HepG2 (cell line): ENCODE measurements at places on chromosomes 2 and 18.

DNA sequence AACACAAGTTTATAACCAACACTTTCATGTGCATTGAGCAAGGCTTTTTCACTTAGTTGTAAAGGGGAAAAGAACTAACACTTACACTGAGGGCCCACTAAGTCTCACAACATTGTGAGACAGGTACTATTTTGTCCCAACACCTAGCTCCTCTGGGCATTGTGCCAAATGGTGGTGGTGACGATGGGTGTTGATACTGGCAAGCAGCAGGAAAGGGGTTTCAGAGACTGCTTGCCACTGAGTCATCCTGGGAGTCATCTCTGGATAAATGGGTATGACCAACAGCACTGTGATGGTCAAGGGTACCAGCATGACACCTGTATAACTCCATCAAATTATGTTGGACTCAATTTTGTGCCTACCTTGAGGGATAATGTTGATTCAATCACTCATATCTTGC is 138.8 kb upstream of the ITGA6 start:
- no peak for DNase-seq

DNA sequence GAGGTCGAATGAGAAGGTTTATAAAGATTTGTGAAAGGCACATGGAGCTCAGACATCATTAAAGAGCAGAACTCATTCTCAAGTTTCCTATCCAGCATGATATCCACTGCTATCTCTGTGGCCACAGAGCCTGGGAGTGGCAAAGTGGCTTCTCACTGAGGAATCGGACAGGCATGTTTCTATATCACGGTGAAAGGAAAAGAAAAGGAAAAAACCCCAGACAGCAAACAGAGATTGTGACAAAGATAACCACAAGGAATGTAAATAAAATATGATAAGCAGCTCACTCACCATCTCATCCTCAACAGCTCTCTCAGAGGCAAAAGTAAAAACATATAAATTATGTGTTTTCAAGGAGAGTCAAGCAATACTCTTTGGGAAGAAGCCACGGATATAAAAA is 2.5 kb downstream of the PID1 start:
- DNase-seq: no peak

DNA sequence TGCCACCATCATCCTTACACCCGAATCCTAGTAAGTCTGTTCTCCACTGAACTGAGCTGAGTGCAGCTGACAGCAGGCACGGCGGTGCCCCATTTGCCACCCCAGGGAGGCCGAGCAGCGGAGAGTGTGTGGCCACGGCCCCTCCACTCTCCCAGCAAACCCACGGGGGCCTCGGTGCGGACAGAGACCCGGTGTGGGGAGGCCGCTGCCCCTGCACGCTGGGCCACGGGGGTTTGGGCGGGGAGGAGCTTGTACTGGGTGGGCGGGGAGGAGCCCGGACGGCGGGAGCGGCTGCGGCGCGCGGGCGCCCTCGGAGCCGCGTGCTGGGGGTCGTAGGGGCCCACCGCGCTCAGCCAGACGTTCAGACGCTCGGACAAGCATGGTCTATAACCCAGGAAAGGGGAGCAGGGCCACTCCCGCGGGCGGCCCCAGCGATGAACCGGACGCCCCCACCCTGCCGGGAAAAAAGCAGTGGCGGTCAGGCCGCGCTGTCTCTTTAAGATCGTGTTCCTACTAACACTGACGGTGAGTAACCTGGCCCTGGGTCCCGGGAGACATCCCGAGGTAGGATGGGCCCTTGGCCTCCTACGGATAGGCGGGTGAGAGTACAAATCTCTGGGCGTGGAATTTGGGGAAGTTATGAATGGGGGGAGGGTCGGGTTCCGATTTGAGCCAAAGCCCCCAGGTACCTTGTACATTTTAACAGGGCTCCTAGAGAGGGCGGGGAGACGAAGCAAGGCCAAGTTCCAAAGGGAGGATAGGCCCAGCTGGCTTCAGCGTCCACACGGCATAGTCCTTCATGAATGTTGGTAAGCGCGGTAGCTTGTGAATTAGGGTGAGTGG is at the start of gene ITPRIPL1:
Gene ITPRIPL1, plus strand, starts transcription at position 277 of the 843 bp plus-strand sequence. Its CDS starts 523 bp downstream, at position 800.
- DNase-seq: peak; percentile 26

DNA sequence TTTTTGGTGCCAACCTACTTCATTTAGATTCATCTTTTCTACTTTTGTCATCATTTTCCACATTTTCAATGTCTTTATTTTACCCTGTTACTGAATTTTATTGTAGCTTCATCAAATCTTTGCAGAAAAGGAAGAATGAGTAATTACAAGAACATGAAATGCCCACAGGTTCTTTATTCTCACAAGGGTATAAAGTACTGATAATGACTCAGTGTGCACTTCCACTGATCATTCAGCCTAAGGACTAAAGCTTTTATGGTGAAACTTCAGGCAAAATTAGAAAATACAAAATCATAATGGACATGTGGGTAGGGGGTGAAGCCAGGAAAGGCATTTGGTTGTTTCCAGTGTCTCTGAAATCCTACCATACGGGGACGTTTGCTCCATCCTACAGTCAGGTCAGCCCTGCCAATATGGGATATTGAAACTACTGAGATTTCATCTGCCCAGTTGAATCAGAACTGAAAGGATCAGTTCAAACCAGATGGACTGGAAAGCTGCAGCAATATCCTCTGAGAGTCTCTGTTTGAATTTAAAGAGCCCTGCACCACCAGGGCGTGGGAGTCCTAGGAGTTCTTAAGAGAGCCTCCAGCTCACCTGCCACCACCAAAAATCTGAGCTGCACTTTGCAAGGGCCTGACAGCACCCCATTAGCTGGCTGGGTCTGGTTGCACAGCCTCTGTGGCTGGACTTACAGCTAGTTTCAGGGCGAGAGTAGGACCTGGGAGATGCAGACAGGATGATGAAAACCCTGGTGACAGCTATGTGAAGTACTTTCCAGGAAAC is 390.4 kb downstream of the CMPK2 start:
- DNase-seq: no peak

DNA sequence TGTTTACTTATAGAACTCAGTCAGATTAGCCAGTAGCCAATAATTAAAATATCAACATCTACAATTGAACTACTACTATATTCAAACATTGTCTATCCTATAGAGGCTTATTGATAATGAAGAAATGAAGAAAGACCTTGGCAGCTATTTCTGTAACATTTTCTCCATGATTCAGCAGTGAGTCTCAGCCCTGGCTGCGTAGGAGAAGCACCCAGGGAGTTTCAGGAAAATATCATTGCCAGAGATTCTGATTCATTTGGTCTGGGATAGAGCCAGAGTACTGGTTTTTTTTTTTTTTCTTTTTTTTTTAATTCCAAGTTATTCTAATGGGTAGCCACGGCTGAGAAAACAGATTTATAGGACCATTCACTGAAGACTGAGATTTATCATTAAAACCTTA is 404.8 kb downstream of the TXNL1 start:
- no peak for DNase-seq

- DNase-seq: no peak
These were observed 559.3 kb upstream of the ID2 start for GRCh38 chr2:8122520-8122919.

- DNase-seq: no peak
These were observed 330.2 kb downstream of the RBM43 start for GRCh38 chr2:150931451-150931850.

DNA sequence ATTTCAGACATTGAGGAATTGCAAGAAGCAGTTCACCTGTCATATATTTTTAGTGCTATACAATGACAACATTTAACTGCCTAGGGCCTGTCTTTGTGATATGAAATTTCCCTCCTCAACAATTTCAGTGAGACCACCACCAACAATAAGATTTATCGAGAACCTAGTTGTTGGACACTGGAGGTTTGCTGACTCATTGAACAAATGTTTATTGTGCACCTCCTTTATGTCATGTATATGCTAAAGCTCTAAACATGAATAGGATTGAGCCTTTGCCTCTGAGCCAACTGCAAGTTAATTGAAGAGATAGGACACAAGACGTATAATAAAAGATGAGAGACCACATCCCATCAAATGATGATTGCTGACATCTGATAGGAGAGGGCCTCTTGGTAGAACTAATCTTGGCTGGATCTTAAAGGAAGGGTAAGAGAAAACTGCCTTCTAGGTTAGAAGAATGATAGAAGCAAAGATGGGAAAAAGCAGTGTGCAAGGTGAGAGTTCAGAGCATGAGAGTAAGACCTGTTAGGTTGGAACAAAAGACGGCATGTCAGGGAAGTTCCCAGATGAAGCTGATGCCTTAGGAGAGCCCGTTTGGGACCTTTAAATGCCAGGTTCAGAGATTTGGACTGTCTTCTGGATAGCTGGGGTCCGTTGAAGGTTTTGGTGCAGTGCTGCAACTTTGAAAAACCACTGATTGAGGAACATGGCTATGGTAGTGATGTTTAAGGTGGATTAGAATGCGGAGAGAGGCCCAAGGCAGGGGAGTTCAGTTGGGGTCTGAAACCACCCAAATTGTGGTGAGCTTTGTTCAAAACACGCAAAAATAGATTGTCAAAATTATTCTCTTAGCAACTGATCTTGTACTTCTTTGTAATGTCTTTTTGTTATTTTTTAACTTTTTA is 133.0 kb upstream of the EML6 start:
- DNase-seq: no peak

DNA sequence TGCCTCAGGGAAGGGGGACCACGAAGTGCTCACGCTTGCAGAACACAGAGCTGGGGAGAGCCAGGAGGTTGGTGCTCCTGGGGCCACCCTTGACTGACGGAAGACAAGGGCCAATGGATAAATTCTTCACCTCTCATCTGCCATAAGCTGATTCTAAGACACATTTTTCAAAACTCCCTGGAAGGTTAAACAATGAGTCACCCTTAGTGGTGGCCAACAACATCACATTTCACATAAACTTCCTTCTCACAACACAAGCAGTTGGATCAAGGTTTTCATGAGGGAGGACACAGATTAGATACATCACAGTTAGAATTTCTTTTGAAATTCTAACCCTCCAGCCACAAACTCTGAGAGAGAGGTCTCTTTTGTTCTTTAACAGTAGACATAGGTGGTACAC is 713.6 kb upstream of the POU3F3 start:
- DNase-seq: no peak

DNA sequence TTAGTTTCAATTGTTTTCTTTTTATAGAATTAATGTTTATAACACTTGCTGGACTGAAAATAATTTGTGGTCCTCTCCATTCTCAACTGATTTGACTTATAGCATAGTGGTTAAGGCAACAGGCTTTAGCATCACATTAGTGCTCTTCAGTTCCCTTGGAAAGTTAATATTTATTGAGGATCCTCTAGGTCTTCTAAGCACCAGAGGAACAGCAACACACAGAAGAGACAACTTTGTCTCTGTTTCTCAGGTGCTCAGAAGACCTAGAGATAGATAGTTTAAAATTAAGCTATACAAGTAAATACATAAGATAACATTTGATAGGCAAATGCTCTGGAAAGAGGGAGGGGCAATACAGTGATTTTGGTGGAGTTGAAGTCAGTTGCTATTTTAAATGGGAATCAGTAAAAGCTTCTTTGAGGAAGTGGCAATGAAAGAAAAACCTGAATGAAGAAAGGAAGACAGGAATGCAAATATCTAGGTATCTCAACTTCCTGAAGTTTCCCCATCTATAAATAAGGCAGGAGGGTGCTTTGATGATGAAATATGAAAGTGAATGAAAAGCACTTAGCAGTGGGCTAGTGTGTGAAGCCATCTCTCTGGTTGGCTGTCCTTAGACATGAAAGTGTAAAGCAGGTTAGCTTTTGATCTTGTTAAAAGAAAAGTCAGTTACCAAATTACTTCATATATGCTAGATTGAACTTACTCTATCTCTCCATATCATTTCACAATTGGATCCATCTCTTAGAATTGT is 7.9 kb downstream of the NEUROD1 start:
- DNase-seq: no peak

DNA sequence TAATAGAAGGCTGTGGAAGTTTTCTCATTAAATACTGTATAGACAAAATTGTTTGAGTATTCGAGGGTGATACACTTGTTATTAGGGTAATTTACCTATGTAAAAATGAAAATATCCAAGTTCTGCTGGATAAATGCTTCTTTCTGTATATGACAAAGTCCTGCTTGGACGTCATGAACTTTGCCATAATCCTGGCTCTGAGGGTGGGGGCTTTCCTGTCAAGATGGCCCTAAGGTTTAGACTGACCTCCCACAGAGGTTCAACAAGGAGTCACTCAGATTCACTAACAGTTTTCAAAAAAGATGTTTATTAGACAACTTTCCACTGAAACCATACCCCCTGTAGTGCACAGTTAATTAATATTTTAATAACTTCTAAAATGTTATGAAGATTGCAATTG is 52.5 kb upstream of the NABP1 start:
- no peak for DNase-seq

DNA sequence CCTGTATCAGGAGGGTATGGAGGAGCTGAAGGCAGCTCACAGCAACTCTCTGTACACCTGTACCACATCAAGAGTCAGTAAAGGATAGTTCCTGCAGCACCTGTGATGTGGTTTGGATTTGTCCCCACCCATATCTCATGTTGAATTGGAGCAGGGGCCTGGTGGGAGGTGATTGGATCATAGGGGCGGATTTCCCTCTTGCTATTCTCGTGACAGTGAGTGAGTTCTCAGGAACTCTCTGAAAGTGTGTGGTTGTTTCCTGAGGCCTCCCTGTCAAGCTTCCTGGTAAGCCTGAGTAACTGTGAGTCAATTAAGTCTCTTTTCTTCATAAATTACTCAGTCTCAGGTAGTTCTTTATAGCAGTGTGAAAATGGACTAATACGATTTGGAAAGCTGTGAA is 28.9 kb downstream of the OSBPL1A start:
- DNase-seq: no peak

GRCh38 chr2:207390302-207391095 is 139.3 kb upstream of the CREB1 start:
- DNase-seq: no peak

DNA sequence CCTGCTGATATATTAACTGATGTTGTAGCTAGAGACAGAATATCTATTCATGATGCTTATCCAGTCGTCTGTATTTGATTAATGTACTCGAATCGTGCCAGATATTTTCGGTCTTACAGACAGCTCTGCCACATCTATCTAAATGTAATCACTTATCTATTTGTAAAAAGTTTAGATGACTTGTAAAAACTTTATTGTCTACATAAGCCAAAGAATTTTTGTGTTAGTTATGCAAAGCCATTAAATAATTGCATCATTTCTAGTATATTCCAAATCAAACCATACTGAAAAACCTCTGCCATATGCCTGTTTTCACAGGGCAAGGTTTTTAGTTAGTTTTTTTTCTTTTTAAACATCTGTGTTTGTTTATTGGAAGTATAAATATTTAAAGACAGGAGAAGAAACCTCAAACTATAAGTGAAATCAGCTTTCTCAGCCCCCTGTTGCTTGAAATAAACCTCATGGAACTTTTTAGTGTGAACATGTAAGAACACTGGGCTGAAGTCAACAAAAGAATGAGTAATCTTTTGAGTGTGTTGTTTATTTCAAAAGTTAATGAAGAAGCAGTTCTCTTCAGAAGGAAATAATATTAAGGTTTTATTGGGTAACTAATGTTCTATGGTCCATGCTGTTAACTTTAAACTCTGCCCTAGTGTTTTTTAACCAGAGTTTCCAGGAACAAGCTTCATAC is 657.6 kb upstream of the SYT4 start:
- no peak for DNase-seq
